ENCODE measurements at places on chromosomes 12 and 14.

DNA sequence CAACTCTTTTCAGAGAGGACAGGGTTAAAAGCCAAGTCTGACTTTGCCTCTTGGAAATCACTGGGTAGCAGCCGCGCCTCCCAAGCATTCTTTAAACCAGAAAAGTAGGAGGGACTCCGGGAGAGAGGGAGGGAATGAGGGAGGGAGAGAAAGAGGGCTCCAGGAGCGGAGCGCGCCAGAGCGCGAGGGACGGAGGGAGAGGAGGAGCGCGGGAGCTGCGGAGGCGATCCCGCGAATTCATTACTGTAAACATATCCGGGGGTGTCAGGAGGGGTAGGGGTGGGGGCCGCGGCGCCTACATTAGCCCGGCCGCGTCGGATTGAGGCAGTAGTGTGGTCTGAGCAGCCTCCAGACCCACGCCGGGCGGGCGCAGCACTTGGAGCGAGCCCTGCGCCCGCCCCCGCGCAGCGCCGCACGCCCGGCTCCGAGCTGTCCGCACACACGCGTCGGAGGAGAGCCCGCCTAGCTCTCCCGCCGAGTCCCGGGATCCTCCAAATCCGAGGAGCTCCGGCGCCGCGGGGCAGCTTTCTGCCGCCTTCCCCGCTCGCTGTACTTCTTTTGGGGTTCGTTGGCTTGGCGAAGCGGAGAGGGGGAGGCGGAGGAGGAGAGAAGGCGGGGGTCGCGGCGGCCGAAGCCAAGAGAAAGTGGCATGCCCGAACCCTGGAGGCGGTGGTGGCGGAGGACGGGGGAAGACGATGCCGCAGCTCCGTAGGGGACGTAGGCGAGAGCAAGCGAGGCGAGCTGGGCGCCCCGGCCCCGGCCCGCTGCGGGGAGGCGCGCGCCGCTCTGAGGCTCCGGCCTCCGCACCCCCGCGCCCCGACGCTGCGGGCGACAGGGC, 3.3 kb downstream of the FLRT2 start:
- DNase-seq, result no peak

- no peak for DNase-seq
Measured at GRCh38 chr14:69525896-69526295, 41.4 kb downstream of the PLEKHD1 start.

- DNase-seq, result no peak
Measured at GRCh38 chr14:49928015-49928414, 35.1 kb downstream of the ARF6 start.

GRCh38 chr14:65237023-65237814, 134.9 kb upstream of the MAX start:
- no peak for DNase-seq

GRCh38 chr12:25123126-25123525, 71.8 kb downstream of the DNAI7 start:
- no peak for DNase-seq

GRCh38 chr12:10151621-10152020, 20.3 kb downstream of the OLR1 start:
- DNase-seq, result no peak

- peak; percentile 4 for DNase-seq
Measured at GRCh38 chr14:78700236-78700635, 530.1 kb downstream of the NRXN3 start.

- DNase-seq, result no peak
Measured at GRCh38 chr12:3189282-3189681, 112.1 kb downstream of the TSPAN9 start.

DNA sequence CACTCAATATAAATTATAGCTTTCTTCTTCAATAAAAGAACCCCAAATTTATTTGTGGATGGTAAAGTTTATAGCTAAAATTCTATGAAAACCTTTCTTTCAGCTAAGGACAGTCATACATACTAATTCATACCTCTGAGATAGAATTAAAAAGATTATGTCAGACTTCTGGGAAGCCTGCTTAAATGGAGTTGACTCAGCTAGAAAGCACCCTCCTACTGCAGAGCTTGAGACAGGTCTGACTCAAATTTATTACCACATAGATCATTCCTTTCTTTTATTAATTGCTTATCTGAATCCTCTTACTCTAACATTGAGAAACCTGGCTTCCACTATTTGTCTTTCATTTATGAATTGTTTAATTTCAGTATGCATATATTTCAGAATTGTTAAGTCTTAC, 1007.0 kb upstream of the LRFN5 start:
- DNase-seq, result no peak

DNA sequence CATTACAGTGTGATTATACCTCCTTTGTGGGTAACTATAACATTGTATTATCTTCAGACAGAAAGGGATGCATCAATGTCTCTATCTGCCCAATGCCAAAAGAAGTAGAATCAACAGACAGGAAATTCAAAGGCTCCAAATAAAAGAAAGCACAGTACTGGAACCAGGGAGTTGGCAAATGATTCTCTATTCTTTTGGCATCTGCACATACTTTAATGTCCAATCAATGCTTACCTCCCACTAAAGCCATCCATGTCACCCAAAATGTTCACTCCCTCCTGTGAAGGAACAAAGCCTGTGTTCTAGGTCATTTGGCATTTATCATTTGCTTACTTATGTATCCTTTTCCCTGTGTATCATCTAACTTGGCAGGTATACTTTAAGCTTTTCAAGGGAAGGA, 36.7 kb downstream of the KIF21A start:
- no peak for DNase-seq

GRCh38 chr12:2805143-2805520, 7.3 kb upstream of the ITFG2 start:
- DNase-seq, result no peak

DNA sequence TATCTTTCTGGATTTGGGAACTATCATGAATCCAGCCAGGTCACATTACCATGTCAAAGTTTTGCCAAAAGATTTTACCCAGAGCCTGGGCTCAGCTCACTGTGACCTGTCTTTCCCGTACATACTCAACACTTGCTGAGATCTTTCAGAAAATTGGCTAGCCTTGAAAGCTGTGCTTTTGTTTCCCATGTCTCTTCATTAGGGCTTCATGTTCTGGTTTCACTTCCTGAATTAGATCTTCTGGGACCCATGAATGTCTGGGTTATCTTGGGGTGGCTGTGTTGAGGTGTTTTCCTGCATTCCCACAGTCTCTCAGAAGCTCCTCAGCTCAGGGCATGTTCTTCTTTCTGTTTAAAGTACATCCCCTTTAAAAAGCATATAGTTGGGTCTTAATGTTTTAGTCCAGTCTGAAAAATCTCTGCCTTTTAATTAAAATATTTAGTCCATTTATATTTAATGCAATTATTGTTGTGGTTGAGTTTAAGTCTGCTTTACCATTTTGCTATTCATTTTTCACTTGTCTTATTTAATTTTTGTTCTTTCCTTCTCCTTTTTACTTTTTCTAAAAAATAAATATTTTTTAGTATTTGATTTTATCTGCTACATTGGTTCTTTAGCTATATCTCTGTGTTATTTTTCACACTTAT, 242.7 kb downstream of the VRK1 start:
- peak; percentile 20 for DNase-seq

GRCh38 chr12:95499772-95500171, 25.8 kb downstream of the METAP2 start:
- DNase-seq, result no peak

- peak; percentile 60 for DNase-seq
Measured at GRCh38 chr12:33427071-33427470, 12.5 kb downstream of the SYT10 start.

DNA sequence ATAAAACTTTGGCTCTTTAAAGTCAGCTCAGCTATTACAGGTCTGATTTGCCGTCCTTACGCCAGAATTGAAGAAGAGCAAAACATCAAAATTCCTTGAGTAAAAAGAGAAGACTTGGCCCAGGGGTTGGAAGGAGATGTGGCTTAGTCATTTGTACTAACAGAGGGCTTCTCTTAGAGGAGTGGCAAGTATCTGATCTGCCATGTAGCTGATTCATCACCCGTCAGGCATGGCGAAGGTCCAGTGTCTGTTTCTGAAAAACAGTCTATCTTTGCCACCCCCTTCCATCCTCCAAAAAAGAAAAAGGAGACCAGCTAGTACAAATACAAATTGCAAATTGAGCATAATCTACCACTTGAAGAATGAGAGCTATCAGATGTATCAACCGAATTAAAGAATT, 91.9 kb downstream of the RAD52 start:
- DNase-seq, result no peak

DNA sequence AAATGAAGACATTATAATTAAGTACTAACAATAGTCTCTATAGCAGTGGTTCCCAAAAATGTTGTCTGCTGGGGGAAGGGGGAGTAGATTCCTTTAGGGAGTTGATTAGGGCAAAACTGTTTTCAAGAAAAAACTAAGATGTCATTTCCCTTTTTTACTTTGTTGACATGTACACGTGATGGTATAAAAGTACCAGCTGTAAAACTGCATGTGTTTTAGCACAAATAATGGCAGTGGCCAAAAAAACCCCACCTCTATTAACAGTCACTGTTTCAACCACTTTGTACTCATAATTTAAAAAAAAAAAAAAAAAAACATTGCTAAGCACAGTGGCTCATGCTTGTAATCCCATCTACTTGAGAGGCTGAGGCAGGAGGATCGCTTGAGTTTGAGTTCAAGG, 61.7 kb downstream of the PPP1R12A start:
- DNase-seq, result no peak

DNA sequence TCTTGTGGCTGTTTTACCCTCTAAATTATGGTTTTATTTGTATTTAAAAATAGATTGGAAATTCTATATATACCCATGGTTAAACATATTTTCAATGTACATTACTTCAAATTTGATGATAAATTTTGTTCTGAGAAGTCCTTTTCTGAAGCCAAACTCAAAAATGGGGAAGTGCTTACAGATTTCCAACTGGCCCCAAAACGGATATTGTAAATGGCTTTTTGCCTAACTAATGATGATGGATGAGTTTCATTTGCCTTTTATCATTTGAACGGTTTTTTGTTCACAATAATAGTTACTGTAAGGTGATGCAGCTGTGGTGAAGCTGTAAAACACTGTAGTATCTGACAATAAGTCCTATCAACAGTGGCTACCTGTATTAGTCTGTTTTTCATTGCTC, 136.9 kb downstream of the FUT8 start:
- DNase-seq, result no peak

- peak; percentile 72 for DNase-seq
Measured at GRCh38 chr14:22375321-22375930, 213.6 kb downstream of the DAD1 start.

- DNase-seq, result peak; percentile 48
Measured at GRCh38 chr12:111274777-111275176, 94.1 kb downstream of the PHETA1 start.

DNA sequence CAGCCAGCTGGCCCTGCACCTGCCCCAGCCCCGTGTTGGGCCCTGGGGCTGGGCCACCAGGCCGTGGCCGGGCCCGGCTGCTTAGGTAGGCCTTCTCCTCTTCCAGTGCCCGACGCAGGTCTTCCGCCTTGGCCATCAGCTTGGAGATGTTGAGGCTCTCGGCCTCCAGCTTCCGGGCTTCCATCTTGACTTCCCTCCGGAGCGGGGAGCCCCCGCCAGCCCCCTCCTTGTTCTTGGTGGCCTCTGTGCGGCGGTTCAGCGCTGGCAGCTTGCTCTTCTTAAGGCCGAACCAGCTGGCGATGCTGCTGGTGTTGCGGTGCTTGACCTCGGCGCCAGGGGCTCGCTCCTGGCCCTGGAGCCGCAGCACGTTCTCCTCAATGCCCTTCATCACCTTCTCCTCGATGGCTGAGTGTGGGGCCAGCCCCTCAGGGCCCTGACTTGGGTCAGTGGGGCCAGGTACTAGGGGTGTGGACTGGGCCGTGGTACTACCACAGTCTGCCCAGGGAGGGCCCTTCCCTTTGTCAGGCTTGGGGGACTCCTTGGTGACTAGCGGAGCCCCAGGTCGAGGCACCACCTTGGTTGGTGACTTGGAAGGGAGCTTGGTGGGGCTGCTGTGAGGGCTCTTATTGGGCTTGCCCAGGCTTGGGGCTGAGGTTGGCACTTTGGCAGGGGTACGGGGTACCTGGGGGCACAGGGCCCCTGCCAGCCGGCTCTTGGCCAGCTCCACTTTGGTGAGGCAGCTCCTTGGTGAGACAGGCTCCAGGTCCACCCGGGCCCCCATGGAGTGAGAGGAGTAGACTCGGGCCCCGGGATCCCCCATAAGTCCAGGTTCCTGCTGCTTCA, 33.2 kb downstream of the NCKAP5L start:
- no peak for DNase-seq

GRCh38 chr14:78921856-78922255, 751.7 kb downstream of the NRXN3 start:
- no peak for DNase-seq
